Stimulated activated CD4-positive, alpha-beta T cell treated with anti-CD3 and anti-CD28 coated beads, TNF-alpha, amount 100 ng/mL, for 24 hours (primary cell): ENCODE measurements at places on chromosomes 5 and 9.

- DNase-seq, result no peak
Observed at GRCh38 chr9:18319918-18320445, 154.0 kb upstream of the ADAMTSL1 start.

GRCh38 chr9:97874624-97875023, 21.6 kb downstream of the FOXE1 start:
- DNase-seq, result no peak

DNA sequence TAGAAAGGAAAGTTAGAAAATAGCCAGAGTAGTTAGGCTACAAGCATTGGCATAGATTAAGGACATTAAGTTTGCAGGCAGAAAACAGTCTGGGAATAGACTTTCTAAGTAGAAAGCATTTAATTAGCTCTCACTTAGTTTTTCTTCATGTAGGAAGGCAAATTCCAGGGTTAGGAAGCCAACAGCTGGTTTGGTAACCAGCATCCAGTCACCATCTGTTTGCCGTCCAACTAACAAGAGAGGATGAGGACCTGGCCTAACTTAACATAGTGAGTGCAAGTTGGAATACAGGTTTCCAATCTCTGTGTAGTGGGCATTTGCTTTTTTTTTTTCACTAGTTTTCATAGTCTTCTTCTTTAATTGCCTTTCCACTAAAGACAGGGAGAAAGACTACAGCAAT, 121.7 kb upstream of the NR3C1 start:
- DNase-seq, result no peak

DNA sequence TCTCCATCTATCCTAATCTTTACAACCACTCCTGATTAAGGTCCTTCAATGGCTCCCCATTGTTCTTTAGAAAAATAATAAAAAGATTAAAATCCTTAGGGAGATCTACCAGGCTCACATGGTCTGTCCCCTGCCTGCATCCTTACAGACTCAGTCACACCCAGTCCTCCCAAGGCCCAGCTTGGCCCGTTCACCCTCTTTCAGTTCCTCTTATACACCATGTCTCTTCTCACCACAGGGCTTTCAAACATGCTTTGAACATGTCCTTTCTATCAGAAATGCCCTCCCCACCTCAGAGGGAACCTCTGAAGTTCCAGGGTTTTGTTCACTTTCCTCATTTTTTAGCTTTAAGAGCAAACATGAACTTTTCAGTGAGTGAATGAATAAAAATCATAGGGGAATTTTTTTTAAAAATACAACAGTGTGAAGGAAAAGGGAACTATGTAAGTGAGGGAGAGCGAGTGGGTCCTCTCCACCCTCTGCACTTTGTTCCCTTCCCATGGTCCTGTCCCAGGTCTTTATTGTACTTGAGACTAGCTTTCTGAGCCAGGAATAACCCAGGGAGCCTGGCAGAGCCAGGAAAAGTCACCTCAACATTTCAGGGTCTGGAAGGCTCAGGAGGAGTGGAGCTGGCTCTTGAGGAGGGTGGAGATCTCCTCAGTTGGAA, 55.3 kb downstream of the TRPC7 start:
- no peak for DNase-seq

- DNase-seq, result no peak
Observed at GRCh38 chr5:2250365-2250950, 367.7 kb upstream of the IRX4 start.

GRCh38 chr5:132456987-132457361, 33.6 kb downstream of the IRF1 start:
- no peak for DNase-seq

DNA sequence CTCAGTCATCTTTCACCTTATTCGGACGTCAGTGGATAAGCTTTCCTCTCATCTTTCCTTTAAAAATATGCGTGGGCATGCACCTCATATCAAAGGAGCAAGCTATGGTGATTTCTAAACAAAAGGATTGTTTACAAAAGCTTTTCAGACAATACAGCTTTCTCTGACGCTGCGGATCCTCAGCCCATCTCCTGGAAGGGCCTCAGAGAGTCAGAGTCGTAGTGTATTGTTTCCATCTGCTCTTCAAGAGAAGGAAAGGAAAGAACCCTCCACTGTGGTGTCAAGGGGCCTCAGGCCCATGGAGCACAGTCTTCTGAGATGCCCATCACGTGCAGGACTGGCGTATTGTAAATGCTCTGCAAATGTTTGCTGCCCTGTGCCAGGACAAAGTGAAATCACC, 163.4 kb upstream of the MAP1B start:
- no peak for DNase-seq

GRCh38 chr5:117645400-117645799, 1070.8 kb upstream of the SEMA6A start:
- DNase-seq, result no peak

- no peak for DNase-seq
Observed at GRCh38 chr5:10513501-10514442, 50.1 kb upstream of the ANKRD33B start.

DNA sequence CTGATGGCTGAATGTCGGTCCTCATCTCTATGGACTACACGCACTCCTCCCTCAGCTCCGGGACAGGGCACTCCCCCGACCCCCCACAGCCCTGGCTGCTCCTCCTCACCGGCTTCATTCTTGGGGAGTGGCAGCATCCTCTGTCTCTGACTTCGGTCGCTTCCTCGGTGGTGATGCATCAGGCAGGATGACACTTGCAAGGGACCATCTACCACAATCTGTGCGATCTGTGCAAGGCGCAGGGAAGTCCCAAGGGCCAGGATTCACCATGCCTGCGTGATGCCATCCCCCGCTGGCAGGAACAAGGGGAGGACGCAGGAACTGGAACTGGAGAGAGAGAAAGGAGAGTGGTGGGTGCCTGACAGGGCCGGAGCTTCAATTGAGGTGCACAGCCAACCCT, 2.2 kb upstream of the CACNA1B start:
- DNase-seq, result no peak

DNA sequence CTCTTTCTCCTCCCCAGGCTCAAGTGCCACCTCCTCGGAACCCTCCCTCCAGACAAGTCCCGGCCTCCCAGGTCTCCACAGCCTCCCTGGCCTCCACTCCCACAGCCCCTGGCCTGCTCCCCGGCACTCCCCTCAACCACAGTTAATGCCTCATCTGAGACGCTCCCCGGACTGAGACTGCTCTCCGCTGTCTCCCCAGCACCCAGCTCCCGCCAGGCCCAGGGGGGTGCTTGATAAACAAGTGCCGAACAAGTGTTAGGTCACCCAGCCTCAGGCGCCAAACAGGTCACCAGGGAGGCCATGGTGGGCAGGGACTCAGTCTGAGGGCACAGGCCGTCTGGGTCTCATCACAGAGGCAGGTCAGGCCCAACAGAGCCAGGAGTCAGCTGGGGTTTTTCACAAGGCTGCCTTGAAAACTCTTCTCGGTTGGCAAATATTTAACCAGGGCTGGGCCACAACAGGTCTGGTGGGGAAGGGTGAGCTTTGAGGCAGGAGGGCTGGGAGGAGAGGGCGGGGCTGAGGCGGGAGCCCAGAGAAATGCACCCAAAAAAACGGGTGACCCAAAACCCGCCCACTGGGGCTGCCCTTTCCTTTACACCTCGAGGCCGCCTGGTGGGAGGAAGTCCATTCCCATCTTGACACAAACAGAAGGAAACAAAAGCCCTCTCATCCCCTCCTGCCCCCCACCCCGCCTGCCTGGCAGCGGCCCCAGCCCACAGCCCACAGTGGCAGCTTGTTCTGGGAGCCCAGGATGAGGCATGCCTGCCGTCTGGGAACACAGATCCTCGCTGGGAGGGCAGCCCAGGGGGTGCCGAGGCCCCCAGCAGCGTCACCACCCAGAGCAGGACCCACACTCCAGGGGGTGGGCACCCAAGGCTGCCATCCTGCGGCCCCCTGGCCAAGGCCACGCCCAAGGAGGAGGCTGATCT, 66.6 kb upstream of the STXBP1 start:
- DNase-seq, result no peak

DNA sequence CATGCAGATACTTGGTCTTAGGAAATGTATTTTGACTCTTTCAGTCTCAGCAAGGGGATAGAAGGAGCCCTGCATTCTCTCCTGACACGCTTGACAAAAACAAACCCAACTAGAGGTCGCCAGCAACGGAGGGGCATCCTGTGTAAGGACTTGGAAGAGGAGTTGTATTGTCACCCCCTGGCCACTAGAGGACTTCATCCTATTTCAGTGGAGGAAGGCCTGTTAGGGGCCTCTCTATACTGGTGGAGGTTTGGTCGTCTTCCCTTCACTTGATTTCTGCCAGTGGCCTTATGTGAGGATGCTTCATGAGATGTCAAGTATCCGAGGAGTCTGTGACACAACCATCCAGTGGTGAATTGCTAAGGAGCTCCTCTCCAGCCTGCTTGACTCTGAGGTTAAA, 122.8 kb upstream of the STC2 start:
- DNase-seq, result no peak

GRCh38 chr5:168670881-168671575, 91.9 kb upstream of the PANK3 start:
- no peak for DNase-seq

DNA sequence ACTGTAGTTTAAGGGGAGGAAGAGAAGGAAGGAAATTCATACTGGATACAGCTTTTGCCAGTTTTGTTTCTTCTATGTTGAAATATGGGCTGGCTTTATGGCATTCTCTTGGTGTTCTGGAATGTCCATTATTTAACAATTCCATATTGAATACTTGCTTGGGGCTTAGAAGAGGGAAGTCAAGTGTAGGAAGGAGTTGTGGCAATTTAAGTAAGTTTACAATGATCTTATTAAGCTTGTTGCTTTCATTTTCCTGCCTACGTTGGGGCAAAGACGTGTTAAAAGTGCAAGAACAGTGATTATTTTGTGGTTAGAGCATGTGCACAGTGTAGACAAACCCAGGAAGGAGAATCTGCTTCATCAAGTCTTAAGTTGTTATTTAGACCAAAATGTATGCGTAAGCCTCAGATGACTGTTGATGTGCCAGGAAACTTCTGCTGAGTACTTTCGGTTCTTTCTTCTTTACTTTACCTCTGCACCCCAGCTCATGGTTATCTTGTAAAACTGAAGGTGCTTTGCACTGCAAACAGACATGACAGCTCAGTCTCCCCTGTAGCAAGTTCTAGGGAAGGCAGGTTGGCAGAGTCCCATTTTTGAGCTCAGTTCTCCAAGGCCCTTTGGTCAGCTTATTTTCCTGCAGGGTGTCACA, 75.8 kb downstream of the F2RL2 start:
- peak; percentile 34 for DNase-seq

GRCh38 chr9:25939126-25939525, 260.9 kb upstream of the TUSC1 start:
- no peak for DNase-seq

GRCh38 chr9:105608721-105609598, 51.0 kb downstream of the FKTN start:
- no peak for DNase-seq

DNA sequence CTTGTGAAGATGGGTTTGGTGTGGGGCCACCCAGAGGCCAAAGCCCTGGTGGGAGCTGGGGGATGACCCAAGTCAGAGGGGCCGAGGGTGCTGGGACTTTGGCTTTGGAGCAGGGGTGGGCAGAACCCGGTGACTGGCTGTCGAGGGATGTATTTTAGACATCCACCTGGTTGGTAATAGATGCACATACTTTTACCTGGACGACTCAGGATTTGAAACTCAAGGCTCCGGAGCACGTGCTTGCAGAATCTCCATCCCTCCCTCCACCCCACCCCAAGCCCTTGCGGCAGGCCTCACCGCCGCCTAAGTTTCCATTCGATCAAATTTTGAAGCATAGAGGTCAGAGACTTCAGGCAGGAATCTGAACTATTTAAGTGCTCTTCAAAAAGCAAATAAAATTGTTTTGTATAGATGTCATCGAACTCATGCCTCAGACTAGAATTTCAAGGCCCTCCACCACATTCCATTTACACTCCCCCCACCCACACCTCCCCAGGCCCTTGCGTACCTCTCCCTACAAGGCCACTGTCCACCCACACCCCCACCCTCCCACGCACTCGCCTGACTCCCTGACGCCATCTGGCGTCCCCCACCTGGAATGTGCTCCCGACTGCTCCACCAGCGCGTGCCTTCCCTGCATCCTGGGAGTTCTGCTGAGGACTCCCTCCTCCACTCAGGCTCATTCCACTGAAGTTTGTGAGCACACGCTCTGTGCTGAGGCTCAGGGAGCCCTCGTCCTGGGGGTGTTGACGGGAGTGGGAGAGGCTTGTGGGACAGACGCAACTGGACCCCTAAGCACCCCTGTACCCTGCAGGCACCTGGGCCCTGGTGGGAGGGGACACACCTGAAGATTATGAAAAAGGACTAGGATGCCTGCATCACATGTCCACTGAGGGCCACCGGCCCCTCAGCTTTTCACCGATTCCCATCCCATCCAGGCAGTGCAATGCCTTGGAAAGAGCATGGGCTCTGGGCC, 56.4 kb upstream of the RPL26L1 start:
- no peak for DNase-seq

- no peak for DNase-seq
Observed at GRCh38 chr5:110735556-110735955, 3.3 kb upstream of the SLC25A46 start.

- no peak for DNase-seq
Observed at GRCh38 chr9:71384343-71384742, 262.9 kb upstream of the TRPM3 start.

- DNase-seq, result no peak
Observed at GRCh38 chr9:130189840-130190239, 17.6 kb downstream of the NCS1 start.

- DNase-seq, result no peak
Observed at GRCh38 chr9:86230858-86231257, 28.6 kb downstream of the C9orf153 start.

GRCh38 chr9:120714846-120715388, 647 bp upstream of the MEGF9 start:
- DNase-seq, result no peak

DNA sequence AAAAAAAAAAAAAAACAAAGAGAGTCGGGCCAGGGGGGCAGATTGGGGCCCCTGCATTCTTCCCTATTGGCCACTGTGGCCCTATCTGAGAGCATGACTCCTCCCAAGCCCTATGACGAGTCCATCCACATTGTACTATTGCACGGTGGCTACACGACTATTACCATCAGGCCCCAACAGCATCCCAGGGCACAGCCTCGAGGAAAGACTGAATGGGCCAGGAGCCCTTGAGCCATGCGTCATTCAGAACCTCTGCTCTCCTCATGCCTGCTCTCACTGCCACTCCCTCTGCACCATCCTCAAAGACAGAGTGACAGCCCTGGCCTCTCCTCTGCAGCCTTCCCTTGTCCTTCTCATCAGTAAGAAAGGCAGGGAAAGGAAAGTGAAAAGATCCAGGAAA, 20.2 kb upstream of the ORM1 start:
- DNase-seq, result no peak
